ENCODE measurements at places on chromosomes 5 and 9.

DNA sequence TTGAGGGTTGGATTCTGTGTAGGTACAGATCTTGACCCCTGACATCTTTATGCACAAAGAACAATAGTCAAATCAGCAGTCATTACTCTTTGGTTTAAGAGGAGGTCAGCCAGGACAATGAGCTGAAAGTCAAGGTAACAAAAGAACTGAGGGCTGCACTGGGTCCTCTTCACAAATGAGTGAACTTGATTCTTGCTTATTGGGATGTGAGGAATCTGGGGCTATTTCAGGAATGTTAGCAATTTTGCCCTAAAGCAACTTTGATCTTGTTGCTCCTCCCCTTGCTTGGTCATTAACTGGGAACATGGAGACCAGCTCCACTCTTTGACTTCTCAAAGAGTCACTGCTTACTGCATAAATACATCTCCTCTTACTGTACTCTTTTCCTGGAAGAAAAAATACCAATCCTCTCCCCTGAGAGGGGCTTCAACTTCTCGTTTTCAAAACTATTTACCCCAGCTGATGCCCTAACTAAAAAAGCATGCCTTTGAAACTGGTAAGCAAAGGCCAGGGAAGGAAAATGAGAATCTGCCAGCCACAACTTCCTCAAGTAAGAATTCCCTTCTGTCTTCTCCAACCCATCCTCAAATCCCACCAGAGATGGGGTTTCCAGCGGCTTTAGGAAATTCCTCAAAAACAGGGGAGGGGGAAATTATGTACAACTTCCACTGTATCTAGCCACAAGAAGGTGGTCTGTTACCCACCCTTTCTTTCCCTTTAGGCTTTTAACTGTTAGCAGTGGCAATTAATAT lies 368.3 kb downstream of the ENC1 start:
- no peak for DNase-seq

- no peak for DNase-seq
These were observed 324.5 kb downstream of the GADD45G start for GRCh38 chr9:89929315-89929672.

DNA sequence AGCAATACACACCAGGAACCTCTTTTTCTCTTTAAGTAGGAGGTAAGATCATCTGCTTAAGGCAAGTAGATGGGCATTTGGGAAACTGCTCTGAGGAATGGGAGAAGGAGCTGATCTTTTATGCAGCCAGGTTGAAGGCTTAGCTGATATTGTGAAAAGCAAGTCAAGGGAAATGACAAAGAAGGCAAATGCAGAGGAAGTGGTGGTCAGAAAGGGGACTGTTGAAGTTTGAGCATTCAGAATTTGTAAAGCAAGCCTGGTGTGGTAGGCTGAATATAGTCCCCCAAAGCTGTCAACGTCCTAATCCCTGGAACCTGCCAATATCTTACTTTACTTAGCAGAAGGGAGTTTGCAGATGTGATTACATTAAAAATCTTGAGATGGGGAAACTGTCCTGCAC lies 128.9 kb downstream of the ADAMTS12 start:
- DNase-seq = no peak

DNA sequence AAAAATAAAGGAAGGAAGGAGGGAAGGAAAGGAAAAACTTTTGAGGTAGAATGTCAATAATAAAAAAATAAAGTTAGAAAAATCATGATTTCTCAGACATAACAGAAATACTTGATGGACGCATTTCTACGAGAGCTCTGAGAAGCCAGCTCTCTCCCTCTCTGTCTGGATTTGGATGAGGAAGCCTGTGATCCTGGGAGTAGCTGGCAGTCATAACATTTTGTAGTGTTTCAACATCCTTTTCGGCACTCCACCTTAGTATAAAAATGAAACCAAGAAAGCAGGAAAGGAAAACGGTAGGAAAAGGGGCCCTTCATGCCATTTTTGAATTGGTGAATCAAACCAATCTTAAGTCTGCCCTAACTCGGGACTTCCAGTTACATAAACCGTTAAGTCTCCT lies 321.3 kb downstream of the EPB41L4A start:
- no peak for DNase-seq

Data from activated T-cell treated with anti-CD3 and anti-CD28 coated beads, Interleukin-2, amount 50 U/mL, for 48 hours (primary cell).